ENCODE measurements at places on chromosomes 5 and 9. TPM values are rescaled to one million over a fixed set of nuclear protein-coding genes. Genes with fewer than 3 reads are reported as not detected.

The CCDC127 gene
- total RNA-seq, result 5.2 TPM

The ANXA1 gene
- total RNA-seq, result 20.4 TPM

The SPATA31E1 gene
- not detected for total RNA-seq

The MTX3 gene
- total RNA-seq, result 13.5 TPM

The MYOZ3 gene
- total RNA-seq, result 3.9 TPM

The LCN2 gene
- 0.25 TPM for total RNA-seq
